Lower lobe of right lung (tissue), 2 donors: ENCODE measurements at places on chromosomes 12 and 14. TPM values are rescaled to one million over a fixed set of nuclear protein-coding genes. Genes with fewer than 3 reads are reported as not detected.

The JPH4 gene
- 5.1 TPM for total RNA-seq

The PLXNC1 gene
- total RNA-seq = 28.0 TPM

The GPD1 gene
- total RNA-seq = 67.0 TPM

The UNC79 gene
- 0.18 TPM for total RNA-seq

The LRRC9 gene
- not detected for total RNA-seq

The PRH2 gene
- not detected for total RNA-seq

GRCh38 chr12:12202747-12203146, 64.1 kb downstream of the LRP6 start:
- DNase-seq = no peak

DNA sequence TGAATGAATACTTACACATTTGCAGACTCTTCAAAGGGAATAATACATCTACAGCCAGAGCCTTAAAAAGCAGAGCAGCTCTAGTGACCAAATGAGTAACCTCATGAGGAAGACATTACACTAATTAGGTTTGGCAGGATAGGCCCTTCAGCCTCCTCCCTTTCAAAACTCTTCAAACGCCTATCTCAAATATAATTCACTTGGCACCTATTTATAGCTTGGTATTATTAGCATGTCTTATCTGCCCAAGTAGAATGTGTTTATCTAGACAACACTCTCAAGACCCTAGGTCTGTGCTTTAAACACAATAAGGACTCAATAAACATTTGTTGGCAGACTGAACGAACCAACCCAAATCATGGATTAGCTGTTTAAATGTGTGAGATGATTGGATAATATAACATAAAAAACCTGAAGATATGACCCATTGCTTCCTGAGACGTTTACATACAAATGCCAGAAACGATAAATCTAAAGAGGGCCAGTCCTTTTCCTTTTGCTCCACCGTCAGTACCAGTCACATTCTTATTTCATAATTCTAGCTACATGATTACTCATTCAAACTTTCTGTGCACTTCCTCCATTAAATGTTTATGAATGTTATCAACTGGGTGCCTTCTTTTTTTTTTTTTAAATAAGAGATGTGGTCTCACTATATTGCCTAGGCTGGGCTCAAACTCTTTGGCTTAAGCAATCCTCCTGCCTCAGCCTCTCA, 123.3 kb downstream of the CEP83 start:
- DNase-seq = no peak

DNA sequence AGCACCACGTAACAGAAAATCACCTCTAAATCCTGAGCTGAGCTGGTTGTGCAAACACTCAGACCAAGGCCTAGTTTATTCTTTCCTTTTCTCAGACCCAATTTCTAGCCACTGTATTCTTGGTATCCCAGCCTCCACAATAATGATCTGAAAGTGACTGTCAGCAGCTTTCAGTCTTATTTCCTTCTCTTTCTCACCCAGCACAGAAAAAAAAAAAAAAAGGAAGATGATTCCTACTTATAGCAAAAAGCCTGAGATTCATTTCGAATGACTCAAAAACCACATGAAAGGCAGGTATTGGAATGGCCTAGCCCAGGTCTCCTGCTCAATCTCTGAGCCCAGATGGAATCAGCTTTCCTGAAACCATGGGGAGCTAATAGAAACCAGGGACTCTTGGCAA, 298.6 kb upstream of the PPFIA2 start:
- no peak for DNase-seq

DNA sequence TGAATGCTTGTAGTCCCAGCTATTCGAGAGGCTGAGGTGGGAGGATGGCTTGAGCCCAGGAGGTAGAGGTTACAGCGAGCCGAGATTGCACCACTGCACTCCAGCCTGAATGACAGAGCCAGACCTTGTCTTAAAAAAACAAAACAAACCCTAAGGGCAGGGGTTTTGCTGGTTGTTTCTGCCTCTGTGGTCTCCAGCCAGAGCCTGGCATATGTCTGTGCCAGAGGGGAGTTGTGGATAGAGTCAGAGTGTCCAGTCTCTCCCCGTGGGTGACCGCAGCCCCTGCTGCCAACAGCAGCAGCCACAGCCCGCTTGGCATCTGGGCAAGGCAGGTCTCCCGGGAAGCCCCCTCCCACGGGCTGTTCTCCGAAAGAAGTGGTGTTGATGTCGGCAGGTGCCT, 37.6 kb downstream of the MVK start:
- DNase-seq = no peak

- DNase-seq = no peak
These were observed 199.8 kb downstream of the ZFP36L1 start for GRCh38 chr14:68592948-68593556.

DNA sequence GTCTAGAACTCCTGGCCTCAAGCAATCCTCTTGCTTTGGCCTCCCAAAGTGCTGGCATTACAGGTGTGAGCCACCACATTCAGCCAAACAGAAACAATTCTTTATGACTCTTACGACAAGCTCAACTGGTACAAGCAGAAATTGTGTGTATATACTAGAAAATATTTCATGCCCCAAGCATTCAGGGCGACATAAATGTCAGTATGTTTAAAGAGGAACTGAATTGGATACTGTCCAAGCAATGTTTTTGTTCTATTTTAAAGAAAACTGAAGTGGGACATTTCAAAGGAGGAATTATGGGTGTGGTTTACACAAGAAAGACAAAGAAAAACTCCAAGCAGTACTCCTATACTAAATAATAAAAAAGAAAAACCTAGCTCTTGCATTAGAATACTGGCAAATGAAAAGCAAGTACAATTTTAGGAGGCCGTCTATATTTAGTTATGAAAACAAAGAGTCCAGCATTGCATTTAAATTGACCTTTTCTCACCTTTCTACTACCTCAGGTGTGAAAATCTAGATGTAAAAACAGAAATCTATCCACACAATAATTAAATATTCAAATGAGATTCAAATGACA, 48.9 kb downstream of the PPP1R12A start:
- DNase-seq = no peak

- no peak for DNase-seq
These were observed 55.7 kb downstream of the TMTC1 start for GRCh38 chr12:29728030-29728429.

DNA sequence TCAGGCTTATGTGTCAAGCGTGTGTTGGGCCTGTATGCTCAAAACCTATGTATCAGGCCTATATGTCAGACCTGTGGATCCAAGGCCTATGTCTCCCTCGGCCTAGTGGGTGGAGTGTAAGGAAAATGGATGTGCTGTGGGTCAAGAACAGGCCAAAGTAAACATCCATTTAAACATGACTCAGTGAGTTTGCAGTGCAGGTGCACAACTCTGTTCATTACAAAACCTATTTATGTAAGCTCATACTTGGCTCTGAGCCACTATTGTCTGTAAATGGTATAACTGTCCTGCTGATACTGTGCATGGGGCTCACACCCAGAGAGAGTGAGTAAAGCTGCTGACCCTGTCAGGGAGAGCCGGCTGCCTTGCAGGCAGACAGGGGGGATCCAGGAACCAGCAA, 249.7 kb upstream of the AVPR1A start:
- DNase-seq = no peak

DNA sequence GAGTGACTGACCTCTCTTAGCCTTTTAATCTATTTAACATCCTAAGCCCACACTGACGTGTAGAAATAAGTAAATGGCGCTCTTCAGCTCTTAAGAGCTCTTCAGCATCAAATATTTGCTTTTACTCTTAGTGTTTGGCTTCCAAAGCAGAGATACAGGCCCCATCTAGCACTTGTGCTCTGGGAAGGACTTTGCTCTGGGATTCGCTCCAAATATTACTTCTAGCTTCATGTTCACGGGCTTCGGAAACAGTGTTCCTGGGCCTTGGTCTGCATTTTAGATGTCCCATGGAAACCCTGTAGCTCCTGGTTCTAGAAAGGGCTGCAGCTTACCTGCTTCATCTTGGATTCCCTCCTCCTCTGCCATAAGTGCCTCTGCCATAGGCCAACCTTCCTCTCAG, 2.7 kb upstream of the NKX2-8 start:
- DNase-seq = no peak

GRCh38 chr12:57430931-57431566, at the start of gene R3HDM2:
R3HDM2 (minus strand) TSS chr12:57431043; CDS start chr12:57310428, 120,615 bp downstream.
- peak; percentile 98 for DNase-seq

- DNase-seq = no peak
These were observed 56.2 kb upstream of the NID2 start for GRCh38 chr14:52124791-52125684.

DNA sequence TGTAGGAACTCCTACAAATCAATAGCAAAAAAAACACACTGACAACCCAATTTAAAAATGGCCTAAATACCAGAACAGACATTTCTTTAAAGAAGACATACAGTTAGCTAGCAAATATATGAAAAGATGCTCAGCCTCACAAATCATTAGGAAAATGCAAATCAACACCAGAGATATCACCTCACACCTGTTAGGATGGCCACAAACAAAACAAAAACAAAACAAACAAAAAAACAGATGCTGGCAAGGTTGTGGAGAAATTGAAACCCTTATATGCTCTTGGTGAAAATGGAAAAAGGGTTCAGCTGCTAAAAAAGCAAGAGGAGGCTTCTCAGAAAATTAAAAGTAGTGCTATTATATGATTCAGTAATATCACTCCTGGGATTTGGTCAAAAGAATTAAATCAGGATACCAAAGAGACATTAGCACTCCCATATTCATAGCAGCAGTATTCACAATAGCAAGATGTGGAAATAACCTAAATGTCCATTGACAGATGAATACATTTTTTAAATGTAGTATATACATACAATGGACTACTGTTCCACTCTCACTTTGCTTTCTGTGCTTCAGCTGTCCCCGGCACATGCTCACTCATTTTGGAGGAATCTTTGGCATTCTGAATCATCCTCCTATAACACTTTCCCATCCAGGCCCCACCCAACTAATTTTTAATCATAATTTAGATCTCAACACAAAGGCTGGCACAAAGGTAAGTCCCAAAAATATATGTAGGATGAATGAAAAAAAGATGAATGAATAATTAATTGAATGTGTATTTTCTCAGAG, 99.1 kb downstream of the SYT1 start:
- no peak for DNase-seq

- DNase-seq = no peak
These were observed 42.1 kb downstream of the STXBP6 start for GRCh38 chr14:25007832-25008231.

GRCh38 chr12:11686120-11686519, 36.6 kb downstream of the ETV6 start:
- DNase-seq = no peak

GRCh38 chr12:28191051-28192048, 1.1 kb downstream of the CCDC91 start:
- no peak for DNase-seq

GRCh38 chr14:75310295-75311111, 31.9 kb downstream of the FOS start:
- DNase-seq = peak; percentile 85

GRCh38 chr12:133026996-133027395, 10.3 kb upstream of the ZNF84 start:
- DNase-seq = no peak
